Pulmonary artery endothelial cell (primary cell): ENCODE measurements at places on chromosomes 4 and X. TPM values are rescaled to one million over a fixed set of nuclear protein-coding genes. Genes with fewer than 3 reads are reported as not detected.
A peak's percentile ranks its signal among the peaks of the same experiment; 100 is the strongest.

DNA sequence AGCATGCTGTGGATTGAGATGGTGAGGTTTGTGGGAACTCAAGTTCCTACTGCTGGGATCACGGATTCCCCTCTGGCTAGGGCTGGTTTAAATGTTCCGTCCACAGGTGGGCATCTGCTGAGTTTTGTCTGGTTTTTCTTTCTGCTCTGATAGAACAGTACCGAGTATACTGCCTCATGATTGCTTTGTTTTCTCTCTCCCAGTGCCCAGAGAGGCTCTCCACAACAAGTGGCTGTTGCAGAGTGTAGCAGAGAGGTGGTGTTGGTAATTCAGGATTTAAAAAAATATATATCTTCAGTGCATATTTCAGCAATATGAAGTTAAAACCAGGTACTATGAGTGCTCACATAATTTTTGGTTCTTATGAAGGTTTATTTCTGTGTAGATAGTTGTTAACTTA is 213.7 kb downstream of the TEX13C start:
- no peak for DNase-seq

GRCh38 chr4:74632634-74633033 is 161.7 kb downstream of the BTC start:
- peak; percentile 81 for DNase-seq

DNA sequence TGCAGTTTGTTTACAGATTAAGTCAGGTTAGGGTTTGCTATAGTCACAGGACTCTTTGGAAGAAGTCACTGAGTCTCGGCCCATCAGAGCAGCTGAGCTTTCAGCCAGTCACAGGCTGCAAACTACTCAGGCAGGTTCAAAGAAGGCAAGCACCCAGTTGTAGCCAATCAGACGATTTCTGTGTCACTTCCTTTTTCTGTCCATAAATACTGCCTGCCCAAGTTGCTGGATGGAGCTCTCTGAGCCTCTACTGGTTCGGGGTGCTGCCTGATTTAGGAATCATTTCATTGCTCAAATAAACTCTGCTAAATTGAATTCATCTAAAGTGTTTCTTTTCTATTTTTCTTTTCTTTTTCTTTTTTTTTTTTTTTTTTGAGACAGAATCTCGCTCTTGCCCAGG is 7.3 kb upstream of the SH3BP2 start:
- no peak for DNase-seq

The MAGEC3 gene
- total RNA-seq: not detected in 2 replicates

The TMPRSS11F gene
- not detected in 2 replicates for total RNA-seq

DNA sequence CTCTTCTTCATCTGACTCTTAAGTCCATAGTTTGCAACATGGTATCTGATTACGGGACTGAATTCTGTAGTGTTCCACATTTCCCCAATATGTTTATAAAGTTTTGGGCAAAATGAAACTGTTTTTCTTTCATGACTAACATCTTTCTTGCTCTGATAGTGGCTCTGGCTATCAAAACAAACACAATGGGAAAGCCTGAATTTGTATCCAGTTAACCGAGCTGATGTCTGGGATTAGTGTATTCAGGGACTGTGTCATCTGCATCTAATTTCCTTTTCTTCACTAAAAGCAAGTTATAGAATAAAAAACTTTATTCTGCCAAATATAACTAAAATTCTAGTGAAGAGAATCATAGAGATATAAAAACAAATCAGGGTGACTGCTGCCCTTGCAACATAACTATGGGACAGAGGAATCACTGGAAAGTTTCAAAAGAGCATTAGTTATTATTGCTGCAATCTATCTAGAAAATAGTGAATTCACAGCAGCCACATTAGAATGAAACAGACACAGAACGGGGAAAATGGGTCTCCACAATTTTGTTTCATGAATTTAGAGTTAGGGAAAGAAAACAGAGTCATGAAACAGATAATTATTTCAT is 61.3 kb downstream of the ANTXR2 start:
- DNase-seq: no peak

- DNase-seq: no peak
Measured at GRCh38 chr4:77347351-77347966, 190.5 kb downstream of the CCNG2 start.

- no peak for DNase-seq
Measured at GRCh38 chr4:159216834-159217233, 114.0 kb downstream of the RAPGEF2 start.

DNA sequence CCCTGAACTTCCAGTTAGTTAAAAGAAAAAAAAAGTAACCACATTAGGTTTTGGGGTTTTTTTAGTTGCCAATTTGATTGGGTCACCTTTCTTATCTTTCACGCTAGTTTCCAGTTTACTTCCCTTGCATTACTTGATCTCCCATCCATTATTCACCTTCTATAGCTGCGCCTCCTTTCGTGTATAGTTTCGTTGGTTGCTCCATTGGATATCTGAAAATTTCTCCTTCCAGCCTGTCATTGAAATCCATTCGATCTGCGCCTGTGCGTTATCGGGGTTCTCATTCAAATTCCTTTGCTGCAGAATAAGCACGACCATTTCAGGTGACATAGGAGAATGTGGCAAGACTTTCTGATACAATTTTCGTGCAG is 764 bp downstream of the TRAPPC11 start:
- no peak for DNase-seq
